ENCODE measurements at places on chromosomes 5 and 9. TPM values are rescaled to one million over a fixed set of nuclear protein-coding genes. Genes with fewer than 3 reads are reported as not detected.

SPATA6L gene
- total RNA-seq = 0.34 TPM

ARSK gene
- total RNA-seq = 4.5 TPM

LYSMD3 gene
- total RNA-seq = 11.7 TPM

TRAF1 gene
- 1.00 TPM for total RNA-seq

IL9 gene
- not detected for total RNA-seq

TAS2R1 gene
- total RNA-seq = not detected

SPINK1 gene
- total RNA-seq = not detected

UNC5A gene
- total RNA-seq = not detected

DMRT3 gene
- total RNA-seq = not detected

MSX2 gene
- 1.4 TPM for total RNA-seq

SUSD1 gene
- total RNA-seq = 10.0 TPM

SLC36A2 gene
- not detected for total RNA-seq

NCS1 gene
- total RNA-seq = 85.6 TPM

LCN12 gene
- not detected for total RNA-seq
